Right renal pelvis (tissue), 4 donors: ENCODE measurements at places on chromosomes 16 and 17.

GRCh38 chr17:83024218-83024971 lies 55.0 kb upstream of the METRNL start:
- no peak for DNase-seq

- DNase-seq: no peak
Measured at GRCh38 chr16:72932050-72932449, 115.9 kb downstream of the ZFHX3 start.

- no peak for DNase-seq
Measured at GRCh38 chr16:81615833-81616232, 163.3 kb upstream of the PLCG2 start.

DNA sequence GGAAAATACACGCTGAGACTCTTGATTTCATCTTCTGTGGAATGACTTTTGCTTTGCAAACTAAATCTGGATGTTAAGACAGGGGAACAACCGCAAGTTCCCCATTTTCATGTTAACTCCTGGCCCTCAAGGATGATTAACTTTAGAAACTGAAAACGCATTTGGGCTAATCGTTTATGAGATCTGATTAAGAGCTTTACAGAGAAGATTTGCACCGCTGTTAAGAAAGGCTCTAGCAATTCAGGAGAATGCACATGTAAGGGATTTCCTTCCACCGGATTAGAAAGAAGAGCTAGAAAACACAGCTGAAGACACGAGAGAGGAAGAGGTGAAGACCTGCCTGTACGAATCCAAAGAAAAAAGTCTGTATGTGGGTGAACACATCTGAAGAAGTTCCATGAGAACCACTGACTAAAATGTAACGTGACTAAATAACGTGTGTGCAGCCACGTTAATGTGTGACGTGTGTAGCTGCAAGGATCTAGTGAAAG lies 106.4 kb downstream of the YPEL2 start:
- DNase-seq: no peak

DNA sequence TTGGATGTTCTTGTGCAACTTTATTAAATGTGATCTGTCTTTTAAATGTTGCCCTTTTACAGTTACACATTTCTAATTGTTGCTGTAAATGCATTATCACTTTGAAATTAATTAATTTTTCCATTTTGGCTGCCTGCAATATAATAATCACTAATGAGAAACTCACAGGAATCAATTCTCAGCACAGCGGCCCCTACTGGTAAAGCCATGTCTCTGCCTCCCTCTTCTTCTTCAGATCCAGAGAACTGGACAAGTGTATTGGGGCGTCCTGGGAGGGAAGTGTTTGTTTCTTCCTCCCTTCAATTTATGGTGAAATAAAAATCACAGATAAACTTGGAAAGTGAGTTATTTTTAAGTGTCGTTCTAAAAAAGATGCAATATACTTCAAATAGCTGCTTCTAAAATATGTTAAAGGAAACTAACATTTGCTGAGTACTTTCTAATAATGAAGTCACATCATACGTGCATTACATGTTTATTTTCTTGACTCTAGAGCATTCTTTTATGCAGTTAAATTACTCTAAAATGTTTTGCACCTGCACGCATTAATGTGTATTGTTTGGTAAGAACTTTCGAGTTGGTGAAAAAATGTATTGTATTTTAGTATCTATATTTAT lies 338.0 kb downstream of the WWOX start:
- DNase-seq: no peak

DNA sequence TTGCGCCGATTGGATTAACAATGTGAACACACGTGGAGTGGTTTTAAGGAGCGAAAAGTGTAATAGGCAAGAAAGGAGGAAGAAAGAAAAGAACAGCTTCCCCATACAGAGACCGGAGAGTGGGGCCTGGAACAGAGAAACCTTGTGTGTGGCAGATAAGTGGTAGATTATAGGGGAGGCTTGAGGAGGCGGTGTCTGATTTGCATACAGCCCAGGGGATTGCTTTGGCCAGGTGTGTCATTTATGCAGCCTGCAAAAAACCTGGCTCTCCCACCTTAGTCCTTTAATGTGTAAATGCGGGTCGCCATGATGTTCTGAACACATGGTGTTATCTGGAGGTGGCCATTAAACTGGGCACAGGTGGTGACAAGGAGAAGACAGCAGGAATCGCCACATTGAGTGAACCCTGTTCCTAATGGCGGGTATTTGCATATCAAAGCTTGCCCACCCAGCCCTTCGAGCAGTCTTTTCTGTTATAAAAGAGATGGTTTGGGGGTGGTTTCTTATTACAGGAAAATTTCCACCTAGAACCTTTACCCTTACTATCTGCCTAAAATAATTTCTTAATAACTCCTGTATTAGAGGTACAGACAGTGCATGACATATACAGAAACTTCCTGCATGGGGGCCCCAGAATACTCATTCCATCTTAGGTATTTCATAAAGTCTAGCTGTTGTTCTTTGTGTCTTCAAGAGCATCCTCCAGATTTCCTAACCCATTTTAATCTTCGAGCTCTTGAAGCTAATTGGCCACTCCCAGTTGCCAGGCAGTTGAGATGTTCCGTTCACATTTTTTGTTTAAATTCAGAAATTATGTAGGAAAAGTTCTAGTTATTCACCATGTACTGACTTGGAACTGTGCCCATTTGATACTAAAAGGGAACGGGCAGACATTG lies 292.5 kb downstream of the RBFOX1 start:
- DNase-seq: no peak

GRCh38 chr16:2003827-2004641 lies 5.6 kb downstream of the ZNF598 start:
- no peak for DNase-seq

GRCh38 chr16:73036074-73036826 lies 11.7 kb downstream of the ZFHX3 start:
- DNase-seq: no peak

- no peak for DNase-seq
Measured at GRCh38 chr16:52690468-52690867, 143.5 kb upstream of the TOX3 start.

DNA sequence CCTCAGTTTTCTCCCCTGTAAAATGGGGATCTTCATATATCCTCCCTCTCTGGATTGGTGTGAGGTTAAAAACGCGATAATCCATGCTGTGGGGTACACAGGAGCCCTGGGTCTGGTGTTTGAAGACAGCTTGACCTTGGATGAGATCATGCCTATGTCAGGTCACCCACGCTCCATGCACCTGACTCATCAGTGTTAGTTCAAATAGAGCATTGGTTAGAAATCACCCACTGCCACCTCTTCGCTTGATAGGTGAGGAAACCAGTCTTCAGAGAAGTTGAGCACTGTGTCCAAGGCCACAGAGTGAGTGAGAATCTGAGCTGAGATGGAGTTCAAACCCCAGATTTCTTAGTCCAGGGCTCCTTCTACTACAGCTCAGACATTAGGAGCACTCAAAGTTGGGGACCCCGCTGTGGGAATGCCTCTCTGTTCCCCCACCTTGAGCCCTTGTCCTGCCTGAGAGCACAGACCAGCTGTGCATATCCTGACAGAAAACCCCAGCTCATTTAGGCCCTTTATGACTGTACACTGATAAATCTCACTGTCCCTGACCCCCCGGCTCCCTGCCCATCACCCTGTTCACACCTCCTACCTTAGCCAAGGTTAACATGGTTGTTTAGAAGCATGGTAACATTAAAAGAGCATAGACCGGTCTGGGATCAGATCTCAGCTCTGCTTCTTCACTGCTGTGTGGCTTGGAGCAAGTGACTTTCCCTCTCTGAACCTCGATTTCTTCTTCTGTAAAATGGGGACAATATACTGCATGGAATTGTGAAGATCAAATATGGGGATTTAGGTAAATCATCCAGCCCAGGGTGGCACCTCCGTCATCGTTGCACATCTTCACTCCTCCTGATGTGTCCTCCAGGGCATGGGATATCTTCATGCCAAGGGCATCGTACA lies 22.4 kb upstream of the LGALS9 start:
- no peak for DNase-seq

- no peak for DNase-seq
Measured at GRCh38 chr17:81858170-81858966, 2.0 kb downstream of the P4HB start.

- DNase-seq: no peak
Measured at GRCh38 chr16:24869033-24869432, 23.3 kb downstream of the SLC5A11 start.

DNA sequence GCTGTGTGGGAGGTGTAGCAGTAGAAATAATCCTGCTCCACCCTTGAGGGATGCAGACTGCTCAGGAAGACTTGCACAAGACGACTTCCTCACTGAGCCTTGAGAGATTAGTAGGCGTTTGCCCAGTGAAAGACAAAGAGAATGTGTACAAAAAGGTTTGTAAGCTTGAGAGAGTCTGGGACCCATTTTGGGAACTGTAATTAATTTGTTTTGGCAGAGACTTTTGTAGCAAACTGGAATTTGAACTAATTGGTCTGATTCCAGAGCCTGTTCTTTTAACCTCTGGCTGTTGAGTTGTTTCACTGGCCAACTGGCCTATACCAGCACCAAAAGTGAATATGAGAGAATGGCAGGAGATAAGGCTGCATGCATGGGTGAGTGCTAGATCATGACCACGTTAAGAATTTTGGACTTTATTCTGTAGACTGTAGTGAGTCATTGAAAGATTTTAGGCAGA lies 75.5 kb downstream of the AATF start:
- no peak for DNase-seq

DNA sequence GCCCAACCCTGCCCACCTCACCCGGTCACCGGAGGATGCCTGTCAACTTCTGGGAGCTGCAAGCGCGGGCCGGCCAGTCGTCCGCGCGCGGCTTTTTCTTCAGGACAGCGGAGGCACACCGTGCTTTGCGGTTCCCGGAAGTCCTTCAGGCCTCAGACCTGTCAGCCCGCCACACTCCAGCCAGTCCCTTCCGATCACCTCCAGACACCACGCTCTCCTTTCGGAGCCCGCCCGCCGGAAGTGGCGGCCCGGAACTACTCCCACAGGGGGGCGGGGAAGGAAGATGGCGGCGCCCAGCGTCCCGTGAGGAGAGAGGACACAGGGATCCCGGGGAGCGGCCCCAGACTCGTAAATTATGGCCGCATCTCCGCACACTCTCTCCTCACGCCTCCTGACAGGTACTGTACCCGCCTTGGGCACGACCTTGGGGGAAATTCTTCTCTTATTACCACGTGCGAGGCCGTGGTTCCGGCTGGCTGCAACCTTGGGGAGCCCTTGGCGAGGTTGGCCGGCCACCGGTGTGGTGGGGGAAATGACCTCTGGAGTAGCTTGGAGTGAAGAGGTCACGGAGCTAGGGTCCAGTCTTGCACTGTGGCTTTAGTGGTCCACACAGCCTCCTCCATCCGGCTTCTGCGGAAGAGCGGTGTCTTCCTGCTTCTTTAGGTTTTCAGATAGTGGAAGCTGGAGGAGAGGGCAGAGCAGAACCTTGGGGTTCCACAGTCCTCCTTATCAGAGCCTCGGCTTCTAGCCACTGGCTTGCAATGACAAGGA lies at the start of gene COX10:
Gene COX10, plus strand, starts transcription at position 254 of the 771 bp plus-strand sequence. Its CDS starts 102 bp downstream, at position 356.
- peak; percentile 75 for DNase-seq

DNA sequence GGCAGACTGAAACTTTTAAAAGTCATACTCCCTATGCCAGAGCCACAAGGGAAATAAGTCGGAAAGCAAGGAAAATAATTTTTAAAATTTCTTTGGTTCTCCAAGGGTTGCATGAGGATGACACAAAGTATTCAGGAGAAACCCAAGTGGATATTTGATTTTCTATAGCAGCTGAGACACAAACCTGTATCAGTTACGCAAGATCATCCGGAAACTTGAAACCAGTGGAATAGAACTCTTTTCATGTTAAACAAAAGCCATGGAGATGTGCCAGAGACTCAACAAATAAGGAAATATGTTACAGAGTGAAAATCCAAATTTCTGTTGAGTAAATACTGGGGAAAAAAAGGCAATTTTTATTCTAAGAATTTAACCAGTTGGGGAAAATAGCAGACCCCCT lies 294.7 kb downstream of the KIF2B start:
- DNase-seq: no peak

GRCh38 chr17:69093279-69093789 lies 32.6 kb upstream of the ABCA9 start:
- DNase-seq: no peak

DNA sequence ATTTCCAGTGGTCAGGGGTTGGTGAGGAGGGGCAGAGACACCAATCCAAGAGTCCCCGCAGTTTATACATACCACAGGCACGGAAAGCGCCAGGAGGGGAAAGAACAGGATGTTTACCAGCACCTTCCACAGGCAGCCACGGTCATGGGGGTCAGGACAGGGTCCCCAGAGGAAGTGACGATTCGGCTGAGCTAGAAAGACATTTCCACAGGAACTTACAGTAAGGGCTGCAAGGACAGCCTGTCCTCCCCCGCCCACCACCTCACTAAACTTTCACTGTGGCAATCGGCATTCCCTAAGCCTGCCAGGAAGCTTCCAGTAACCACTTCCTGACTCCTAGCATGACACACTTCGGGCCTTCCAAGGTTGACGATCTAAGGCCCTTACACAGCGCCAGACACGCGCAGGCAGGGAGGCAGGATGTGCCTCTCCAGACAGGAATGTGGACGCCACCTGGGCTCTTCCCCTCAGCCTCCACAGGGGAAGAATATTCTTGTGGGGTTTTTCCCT lies 1.2 kb upstream of the MT2A start:
- DNase-seq: no peak

GRCh38 chr17:47404875-47405274 lies 81.1 kb downstream of the EFCAB13 start:
- DNase-seq: no peak

DNA sequence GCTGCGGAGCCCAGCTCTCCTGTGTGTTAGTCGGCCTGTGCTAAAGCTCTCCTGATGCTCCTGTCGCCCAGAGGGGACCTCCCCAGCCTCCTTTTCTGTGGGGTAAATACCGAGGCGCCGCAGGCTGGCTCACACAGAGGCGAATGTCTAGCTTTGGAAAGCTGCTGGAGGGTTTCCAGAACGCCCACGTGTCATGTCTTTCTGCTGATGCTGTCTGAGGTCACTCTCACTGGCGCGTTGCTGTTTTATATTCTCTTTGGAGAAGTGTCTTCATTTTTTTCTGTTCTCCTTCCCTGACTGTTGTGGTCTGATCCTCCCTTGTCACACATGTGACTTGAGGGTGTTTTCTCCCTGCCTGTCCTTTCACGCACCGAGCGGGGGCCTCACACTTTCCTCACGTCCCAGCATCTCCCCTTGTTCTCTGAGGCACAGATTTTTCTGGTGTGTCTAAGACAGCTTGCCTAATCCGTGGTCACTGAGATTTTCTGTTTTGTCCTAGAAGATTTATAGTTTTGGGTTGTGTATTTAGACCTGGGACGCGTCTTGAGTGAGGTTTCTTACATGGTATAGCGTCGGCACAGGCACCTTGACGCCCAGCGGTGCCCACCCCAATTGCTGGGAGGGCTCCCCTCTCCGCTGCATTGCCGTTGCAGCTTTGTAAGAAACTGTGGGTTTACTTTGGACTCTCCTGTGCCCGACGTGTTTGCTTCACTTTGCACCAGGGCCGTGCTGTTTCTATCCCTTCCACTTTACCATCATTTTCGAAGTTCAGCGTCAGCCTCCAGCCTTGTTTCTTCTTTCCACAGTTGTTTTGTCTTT lies 92.1 kb upstream of the ZNF750 start:
- no peak for DNase-seq
